Activated naive CD8-positive, alpha-beta T cell treated with anti-CD3 and anti-CD28 coated beads for 36 hours (primary cell): ENCODE measurements at places on chromosomes 1 and 21. TPM values are rescaled to one million over a fixed set of nuclear protein-coding genes. Genes with fewer than 3 reads are reported as not detected.

ACTN2 gene
- 0.37 TPM for total RNA-seq

TSACC gene
- not detected for total RNA-seq

SELENBP1 gene
- not detected for total RNA-seq

DNA sequence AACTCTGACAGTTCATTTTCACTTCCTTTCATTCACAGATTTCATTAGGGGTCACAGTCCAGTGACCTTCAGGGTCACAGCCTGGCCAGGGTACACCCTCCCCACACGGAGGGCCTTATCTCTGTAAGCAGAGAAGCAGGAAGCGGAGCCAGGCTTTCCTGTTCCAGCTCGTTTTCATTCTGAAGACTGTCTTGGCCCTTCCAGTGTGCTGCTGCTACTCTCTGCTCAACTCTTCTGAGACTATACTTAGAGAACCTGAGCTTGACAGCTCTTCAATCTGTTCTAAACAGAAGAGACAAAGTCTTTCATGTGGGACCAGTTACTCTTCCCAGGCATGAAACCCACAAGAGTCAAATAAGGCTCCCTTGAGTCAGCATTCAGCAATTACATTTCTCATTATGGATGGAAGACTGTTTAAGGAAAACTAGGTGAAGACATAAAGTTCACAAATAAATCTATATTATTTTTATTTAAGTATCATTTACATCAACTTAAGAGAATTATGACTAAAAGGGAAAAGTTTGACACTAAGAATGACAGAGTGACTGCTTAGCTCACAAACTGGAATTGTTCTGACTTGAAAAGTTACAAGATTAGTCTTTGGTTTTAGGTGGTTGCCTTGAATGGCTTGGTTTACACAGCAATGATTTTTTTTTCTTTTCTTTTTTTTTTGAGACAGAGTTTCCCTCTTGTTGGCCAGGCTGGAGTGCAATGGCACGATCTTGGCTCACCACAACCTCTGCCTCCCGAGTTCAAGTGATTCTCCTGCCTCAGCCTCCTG lies 4.8 kb upstream of the TDRD10 start:
- no peaks in the 10 kb centered on the region for H3K36me3 ChIP-seq
- no peak overlapping the region for H3K4me3 ChIP-seq
- H3K27ac ChIP-seq = peak overlapping the region; percentile 48
- peaks cover 31% of the 10 kb centered on the region for H3K4me1 ChIP-seq
- H3K27me3 ChIP-seq = peaks cover 29% of the 10 kb centered on the region
- DNase-seq = no peak

DNA sequence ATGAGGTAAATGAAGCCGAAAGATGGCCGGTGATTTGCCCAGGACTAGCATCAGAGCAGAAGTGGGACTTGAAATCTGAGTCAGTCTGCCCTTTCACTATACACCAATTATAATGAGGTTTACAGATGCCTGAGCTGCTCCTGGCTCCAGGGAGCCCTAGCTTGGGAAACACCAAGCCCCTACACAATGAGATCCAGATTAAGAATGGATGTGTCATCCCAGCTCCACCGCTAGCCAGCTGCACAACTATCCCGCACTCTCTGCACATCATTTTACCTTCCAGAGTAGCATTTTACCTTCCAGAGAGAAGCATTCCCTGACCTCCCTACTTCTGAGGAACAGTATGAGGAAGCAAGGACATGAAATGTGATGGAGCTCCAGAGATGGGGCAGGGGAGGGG lies 27.0 kb downstream of the SERTAD4 start:
- H3K4me3 ChIP-seq = no peak overlapping the region
- no peaks in the 10 kb centered on the region for H3K36me3 ChIP-seq
- peaks cover 17% of the 10 kb centered on the region for H3K27me3 ChIP-seq
- no peak for DNase-seq
- H3K27ac ChIP-seq = no peak overlapping the region

GRCh38 chr1:171913385-171913784 lies 72.1 kb downstream of the DNM3 start:
- H3K4me1 ChIP-seq = no peaks in the 10 kb centered on the region
- H3K4me3 ChIP-seq = no peak overlapping the region
- no peaks in the 10 kb centered on the region for H3K36me3 ChIP-seq
- no peak overlapping the region for H3K27ac ChIP-seq

DNA sequence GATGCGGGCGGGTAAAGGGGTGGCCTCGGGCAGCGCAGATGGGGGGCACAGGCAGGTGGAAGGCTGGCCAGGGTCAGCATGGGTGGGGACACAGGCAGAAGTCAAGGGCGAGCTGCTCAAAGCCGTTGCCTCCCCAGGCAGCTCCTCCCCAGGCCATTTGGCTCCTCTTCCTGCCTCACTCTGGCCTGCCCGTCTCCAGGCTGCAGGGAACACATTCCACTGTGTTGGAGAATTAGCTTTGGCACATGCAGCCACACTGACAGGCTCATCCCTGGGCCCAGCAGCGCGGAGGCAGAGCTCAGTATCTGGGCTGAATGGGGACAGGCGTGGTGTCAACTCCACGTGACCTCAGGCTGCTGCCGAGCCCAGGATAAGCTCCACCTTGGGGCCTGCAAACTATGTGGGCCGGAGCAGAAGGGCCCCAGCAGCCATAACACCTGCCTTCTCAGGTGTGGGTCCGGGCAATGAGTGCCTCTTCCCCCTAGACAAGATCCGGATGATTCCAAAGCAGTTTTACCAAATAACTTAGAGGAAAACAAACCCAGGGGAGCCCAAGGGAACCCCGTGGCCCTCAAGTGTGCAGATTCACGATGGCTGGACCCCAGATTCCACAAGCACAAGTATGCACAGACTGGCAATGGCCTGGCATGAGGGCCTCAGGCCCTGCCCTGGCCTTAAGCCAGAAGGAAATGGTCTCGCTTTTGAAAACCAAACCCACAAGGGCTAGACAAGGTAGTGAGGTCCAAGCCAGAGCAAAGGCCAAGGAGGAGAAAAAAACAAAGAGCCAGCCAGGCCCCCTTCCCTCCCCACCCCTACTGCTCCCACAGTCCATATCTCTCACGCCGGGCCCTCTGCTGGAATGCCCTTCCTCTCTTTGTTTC lies 40.2 kb downstream of the HSPG2 start:
- no peak overlapping the region for H3K4me3 ChIP-seq
- H3K27me3 ChIP-seq = no peaks in the 10 kb centered on the region
- peaks cover 2% of the 10 kb centered on the region for H3K4me1 ChIP-seq
- no peak for DNase-seq

GRCh38 chr1:57329937-57330336 lies 93.9 kb downstream of the DAB1 start:
- H3K27me3 ChIP-seq = no peaks in the 10 kb centered on the region
- H3K27ac ChIP-seq = no peak overlapping the region
- no peak for DNase-seq
- no peaks in the 10 kb centered on the region for H3K36me3 ChIP-seq

- H3K36me3 ChIP-seq = no peaks in the 10 kb centered on the region
- no peak for DNase-seq
- H3K4me3 ChIP-seq = no peak overlapping the region
- peaks cover 3% of the 10 kb centered on the region for H3K27me3 ChIP-seq
- no peaks in the 10 kb centered on the region for H3K4me1 ChIP-seq
Measured at GRCh38 chr1:14511166-14511680, 87.3 kb upstream of the KAZN start.

DNA sequence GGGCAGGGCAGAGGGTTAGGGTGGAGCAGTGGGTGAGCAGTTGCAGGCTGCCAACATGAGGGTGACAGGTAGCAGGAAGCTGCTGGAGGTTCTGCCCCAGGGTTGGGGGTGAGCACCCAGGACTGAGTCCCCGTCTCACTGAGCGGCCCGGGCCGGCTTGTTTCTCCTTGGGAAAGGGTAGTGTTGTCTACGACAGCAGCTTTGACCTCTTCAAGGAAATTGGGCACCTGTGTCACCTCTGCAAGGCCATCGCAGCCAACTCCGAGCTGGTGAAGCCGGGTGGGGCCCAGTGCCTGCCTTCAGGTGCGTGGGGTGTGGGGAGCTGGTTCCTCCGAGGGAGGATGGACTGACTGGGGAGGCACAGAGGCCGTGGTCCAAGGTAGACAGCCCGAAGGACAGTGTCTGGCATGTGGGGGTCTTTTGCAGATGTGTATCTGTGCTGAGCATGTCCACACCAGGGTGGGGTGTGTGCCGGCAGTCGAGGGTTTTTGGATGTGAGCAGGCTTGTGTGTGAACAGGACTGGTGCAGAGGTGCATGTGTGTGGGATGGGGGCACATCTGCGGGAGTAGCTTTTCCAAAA lies 51.9 kb downstream of the DISP3 start:
- H3K4me3 ChIP-seq = no peak overlapping the region
- H3K36me3 ChIP-seq = no peaks in the 10 kb centered on the region
- H3K27me3 ChIP-seq = no peaks in the 10 kb centered on the region
- DNase-seq = no peak
